ENCODE measurements at places on chromosomes 2 and 18.

GRCh38 chr2:88350331-88351248 lies 101.9 kb downstream of the FOXI3 start:
- peak; percentile 74 for DNase-seq

DNA sequence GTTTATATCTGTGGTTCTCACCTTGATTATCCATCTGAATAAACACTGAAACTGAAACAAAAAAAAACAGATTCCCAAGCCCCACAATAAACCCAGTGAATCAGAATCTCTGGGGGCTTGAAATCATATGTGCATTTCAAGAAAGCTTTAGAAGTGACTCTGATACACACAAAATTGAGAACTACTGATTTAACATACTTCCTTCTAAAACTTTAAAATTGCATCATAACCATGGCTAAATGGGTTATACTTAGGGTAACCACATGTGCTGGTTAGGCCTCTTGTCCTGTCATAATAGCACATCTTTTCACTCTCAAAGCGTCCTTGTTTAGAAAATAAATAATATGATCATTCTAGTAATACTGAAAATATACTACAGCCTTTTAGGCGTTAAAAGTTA lies 100.9 kb downstream of the ATAD2B start:
- no peak for DNase-seq

DNA sequence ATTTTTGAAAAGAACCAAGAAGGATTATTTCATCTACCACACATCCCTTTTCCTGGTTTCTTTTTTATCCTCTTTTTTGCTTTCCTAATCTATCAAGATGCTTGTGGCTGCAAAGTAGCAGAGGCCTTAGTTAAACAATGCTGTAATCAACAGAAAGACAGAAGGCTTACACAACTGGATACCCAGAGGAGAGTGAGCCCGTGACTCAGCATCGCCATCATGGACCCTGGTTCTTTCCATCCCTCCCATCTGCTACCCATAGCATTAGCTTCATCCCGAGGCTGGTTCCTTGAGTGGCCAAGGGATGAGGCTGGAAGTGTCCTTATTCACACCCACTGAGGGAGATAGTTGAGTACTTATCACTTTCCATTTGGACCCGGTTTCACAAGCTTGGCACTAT lies 7.5 kb upstream of the HAAO start:
- DNase-seq: no peak

DNA sequence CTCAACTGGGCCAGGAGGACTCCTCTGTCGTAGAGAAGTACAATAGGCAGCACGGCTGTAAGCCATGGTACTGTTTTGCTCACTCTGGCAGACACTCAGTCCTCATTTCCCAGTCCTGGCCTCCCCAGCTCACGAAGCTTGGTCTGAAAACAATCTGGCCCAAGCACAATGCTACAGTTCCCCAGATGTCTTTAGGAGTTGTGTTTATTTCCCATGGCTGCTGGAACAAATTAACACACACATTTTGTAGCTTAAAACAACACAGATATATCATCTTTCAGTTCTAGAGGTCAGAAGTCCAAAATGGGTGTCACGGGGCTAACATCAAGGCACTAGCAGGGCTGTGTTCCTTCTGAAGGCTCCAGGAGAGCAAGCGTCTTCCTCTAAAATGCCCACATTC lies 13.0 kb downstream of the FABP1 start:
- DNase-seq: no peak

- no peak for DNase-seq
Observed at GRCh38 chr18:44937960-44938719, 257.5 kb downstream of the SETBP1 start.

GRCh38 chr2:29117636-29118303 lies 2.6 kb downstream of the CLIP4 start:
- peak; percentile 27 for DNase-seq

DNA sequence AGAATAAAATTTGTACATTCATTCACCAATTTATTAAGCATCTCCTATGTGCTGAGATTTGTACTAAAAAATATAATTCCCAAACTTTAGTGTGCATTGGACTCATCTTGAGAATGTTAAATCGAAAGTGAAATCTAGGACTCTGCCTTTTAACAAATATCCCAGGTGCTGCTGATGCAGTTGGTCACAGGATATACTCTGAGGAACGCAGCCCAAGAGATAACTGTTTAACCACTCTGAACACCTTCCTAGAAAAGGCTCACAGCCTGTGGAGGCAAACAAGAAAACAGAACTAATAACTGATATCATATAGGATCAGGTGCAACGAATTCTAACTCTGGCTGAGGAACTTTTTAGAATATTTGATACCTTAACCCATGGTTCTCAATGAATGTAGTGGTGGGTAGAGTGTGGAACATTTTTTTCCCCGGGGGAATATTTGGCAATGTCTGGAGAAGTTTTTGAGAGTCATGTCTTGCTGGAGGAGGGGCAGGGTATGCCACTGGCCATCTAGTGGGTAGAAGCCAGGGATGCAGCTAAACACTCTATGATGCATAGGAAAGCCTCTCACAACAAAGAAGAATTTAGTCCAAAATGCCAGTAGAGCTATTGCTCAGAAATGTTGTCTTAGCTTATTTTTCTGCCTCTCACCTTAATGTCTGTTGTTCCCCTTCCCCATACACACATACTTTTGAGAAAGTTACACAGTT lies 96.5 kb downstream of the EHBP1 start:
- no peak for DNase-seq

DNA sequence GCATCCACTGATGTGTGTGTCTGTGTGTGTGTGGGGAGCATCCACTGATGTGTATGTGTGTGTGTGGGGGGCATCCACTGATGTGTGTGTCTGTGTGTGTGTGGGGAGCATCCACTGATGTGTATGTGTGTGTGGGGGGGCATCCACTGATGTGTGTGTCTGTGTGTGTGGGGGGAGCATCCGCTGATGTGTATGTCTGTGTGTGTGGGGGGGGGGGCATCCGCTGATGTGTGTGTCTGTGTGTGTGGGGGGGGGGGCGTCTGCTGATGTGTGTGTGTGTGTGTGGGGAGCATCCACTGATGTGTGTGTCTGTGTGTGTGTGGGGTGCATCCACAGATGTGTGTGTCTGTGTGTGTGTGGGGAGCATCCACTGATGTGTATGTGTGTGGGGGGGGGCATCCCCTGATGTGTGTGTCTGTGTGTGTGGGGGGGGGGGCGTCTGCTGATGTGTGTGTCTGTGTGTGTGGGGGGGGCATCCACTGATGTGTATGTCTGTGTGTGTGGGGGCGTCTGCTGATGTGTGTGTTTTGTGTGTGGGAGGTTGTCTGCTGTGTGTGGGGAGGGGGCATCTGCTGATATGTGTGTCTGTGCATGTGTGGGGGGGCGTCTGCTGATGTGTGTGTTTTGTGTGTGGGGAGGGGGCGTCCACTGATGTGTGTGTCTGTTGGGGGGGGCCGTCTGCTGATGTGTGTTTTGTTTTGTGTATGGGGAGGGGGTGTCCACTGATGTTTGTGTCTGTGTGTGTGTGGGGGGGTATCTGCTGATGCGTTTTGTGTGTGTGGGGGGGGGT lies 125.9 kb downstream of the NFATC1 start:
- DNase-seq: no peak

DNA sequence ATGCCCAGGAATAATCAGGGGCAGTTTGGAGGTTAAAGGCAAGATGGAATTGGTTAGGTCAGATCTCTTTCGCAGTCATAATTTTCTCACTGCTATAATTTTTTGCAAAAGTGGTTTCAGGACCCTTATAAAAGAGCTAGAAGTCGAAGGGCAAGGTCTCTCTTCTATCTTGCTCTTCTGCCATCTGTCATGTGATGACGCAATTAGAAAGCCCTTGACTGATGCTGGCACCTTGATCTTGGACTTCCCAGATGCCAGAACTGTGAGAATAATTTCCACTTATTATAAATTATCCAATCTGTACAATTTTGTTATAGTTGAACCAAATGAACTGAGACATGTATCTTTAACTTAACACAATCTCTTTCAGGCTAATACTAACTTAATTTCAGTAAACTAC lies 6.3 kb upstream of the RALBP1 start:
- DNase-seq: no peak

DNA sequence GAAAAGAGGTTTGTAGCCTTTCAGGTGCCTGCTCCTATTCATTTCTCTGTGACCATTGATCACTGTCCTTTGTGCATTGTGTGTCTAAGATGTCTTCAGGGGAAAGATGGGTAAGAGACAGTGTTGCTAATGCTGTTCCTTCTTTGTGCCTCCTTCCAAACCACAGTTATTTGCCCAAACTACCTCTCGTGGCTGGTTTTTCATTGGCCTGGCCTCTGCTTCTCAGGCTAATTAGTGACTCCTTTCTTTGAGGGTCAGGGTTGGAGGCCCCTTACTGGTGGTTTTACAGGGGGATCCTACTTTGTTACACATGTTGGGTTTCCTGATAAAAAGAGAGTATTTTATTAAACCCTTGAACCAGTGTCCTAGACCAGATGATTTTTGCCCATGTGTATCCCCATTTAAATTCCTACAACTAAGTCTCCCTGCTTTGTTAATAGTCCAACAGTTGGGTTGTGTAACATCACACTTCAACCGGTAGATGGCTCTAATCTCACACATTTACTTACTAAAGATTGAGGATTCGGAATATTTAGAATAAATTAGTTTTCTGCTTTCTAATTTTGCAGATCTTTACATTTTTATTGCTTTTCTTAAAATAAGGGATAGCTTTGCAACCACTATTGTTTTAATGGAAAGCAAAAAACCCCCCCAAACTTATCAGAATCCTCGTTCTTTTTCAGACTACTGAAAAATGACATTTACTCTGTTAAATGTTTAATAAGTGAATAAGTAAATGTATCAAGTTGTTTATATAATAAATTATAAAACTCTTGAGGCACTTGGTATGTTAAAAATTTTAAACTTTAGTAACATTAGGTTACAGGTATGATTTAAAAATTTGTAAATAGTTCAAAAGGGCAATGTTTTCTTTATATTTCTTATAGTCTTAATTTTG lies 2.4 kb downstream of the MARS2 start:
- peak; percentile 61 for DNase-seq

DNA sequence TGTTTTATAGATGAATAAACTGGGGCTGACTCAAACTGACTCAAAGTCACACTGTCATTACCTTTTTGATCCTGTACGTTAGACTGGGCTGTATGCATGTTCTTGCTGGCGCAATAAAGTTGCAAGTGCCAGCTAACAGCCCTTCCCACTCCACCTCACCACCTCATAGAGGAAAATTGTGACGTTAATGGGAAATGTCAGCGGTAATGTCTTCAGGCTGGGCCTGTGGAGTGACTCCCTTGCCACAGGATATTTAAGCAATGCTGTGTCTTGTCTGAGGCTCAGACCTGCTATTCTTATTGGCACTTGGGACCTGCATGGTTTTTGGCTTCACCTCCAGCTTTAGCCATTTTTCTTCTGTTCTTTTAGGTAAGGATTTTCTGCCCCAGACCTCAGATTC lies 25.2 kb upstream of the CASP10 start:
- DNase-seq: no peak

- no peak for DNase-seq
Observed at GRCh38 chr2:232400256-232401015, 6.2 kb upstream of the ALPG start.

DNA sequence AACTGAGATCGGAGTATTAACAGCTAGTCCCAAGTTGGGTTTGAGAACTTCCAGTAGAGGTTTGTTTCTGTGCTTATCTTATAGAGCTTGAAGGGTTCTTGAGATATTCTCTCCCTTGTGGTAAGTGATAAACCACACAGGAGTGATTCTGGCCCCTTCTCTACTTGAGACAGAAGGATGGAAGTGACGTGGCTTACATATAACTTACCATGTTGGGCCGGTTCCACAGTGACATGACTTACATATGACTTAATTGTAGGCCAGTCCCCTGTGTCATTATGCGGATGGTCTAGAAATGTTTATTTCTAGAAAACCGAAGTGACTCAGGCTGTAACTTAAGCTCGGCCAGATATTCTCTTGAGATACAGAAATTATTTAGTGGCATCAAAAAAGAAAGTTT lies 62.7 kb downstream of the TRAPPC12 start:
- no peak for DNase-seq

DNA sequence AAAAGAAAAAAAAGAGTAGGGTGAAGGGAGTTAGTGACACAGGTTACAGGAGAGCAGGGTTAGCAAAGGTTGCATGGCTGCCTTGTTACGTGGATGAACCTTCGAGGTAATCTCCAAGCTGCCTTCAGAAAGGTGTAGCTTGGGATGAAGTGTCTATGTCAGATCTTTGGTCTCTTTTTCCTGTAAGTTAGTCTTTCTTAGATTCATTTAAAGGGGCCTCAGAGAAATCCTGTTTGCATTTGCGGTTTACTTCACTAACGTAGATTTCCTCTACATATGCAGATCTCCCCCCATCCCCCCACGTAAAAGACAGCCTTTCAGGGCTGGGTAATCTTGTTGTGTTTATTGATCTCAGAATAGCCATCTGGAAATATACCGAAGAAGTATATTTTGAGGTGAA lies 83.7 kb downstream of the MTA3 start:
- DNase-seq: no peak

GRCh38 chr2:7692657-7693161 lies 775.5 kb downstream of the RNF144A start:
- DNase-seq: no peak

- no peak for DNase-seq
Observed at GRCh38 chr2:234278556-234279255, 218.2 kb downstream of the ARL4C start.

- DNase-seq: no peak
Observed at GRCh38 chr2:138187221-138187620, 222.9 kb downstream of the HNMT start.

- DNase-seq: no peak
Observed at GRCh38 chr2:109703077-109703476, 88.9 kb downstream of the SOWAHC start.

- DNase-seq: no peak
Observed at GRCh38 chr2:189109921-189110397, 69.6 kb downstream of the COL5A2 start.

DNA sequence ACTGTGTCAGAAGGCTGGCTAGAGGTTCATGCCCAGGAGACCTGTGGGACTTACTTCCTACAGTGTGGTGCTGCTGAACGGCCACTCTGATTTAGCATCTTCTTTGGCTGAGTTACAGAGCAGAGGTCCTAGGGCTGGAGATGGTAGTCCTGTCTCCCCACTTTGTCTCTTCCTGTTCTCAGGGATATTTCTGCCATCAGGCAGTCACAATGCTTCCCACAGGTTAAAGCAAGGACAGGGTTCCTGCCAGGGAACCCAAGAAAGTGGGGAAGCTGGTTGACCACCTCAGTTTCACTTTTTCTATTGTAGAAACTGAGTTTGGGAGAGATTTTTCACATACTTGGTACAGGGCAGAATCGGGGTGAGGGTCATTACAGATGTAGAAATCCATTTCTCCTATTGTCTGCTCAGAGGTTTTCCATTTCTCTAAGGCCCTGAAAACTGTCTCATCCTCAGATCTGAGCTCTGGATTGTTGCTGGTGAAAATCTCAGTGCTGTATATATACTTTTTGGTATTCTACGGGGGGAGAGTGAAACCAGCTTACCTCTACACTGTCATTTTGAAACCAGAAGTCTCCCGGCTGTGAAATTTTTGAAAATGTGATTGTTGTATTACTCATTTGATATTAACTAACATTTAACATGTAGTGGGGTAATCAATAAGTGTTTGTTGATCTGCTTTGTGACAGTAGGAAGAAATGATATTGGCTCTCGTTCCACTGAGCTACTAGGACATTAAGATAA lies 37.0 kb upstream of the MEP1B start:
- DNase-seq: no peak

GRCh38 chr18:36095936-36096519 lies 28.7 kb upstream of the RPRD1A start:
- peak; percentile 72 for DNase-seq
